ENCODE measurements at places on chromosomes 1 and 21. TPM values are rescaled to one million over a fixed set of nuclear protein-coding genes. Genes with fewer than 3 reads are reported as not detected.

FCRL4 gene
- total RNA-seq: not detected

SLC41A1 gene
- total RNA-seq: 8.9 TPM

CGN gene
- total RNA-seq: 13.2 TPM

GPR25 gene
- total RNA-seq: 0.10 TPM

CFAP107 gene
- not detected for total RNA-seq

GSTM1 gene
- 15.1 TPM for total RNA-seq

LYPD8 gene
- 2.6 TPM for total RNA-seq

- DNase-seq: no peak
These were observed 143.9 kb downstream of the RGS7 start for GRCh38 chr1:241213139-241213538.

GRCh38 chr1:219412772-219413171 is 200.1 kb downstream of the ZC3H11B start:
- no peak for DNase-seq

DNA sequence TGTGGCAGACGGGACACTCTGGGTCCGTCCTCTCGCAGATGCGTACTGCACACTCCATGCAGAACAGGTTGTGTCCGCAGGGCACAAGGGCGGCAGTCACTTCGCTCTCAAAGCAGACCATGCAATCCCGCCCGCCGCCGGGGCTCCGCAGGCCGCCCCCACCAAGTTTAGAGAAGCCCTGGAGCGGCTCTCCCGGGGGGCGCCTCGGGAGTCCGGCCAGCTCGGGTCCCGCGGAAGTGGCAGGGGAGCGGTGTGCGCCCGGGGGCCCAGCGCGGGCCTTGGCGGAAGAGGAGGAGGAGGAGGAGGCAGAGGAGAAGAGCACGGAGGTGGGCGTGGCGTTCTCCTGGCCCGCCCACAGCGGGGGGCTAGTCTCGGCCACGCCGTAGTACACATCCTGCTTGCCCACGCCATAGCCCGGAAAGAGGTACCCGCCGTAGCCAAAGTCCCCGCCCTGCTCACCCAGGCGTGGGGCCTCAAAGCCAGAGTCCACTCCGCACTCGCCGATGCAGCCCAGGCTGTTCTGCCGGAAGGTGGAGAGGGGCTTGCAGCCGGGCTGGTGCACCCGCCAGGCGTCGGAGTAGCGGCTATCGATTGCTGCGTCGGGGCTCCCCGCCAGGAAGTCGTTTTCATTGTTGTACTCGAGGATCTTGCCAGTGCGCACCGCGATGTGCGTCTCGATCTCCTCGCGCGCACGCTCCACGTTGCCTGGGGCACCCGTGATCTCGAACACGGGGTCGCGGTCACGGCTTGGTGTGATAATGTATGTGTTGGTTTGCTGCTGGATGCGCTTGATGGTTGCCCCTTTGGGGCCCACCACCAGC is 5.4 kb downstream of the MEX3A start:
- DNase-seq: no peak

DNA sequence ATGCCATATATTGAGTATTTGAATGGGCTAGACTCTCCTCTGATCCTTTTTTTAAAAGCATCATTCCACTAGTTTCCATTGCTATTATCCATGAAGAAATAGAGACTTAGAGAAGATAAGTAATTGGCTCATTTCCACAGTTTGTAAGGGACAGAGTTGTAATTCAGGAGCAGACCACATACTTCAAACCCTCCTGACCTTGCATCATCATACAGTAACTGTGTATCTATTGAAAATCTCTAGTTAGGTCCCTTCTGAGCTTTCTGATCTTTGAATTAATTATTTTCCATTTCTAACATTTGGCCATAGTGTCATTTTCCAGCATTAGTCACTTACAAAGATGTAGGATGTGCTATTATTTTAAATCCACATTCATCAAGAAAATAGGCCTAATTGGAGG is 386.5 kb upstream of the ST6GALNAC5 start:
- no peak for DNase-seq

DNA sequence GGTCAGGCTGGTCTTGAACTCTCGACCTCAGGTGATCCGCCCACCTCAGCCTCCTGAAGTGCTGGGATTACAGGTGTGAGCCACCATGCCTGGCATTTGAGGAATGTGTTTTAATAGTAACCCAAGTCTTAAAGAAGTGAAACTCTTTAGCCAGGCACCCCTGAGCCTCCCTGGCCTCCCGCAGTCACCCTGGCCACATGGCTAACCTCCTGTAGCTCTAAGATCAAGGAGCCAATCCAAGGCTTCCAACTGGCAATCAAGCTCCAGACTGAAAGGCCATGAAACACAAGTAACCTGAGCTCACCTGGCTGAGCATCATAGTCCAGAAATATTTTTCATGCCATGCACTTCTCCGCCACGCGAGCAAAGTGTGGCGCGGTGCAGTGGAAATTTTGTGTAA is 84.3 kb downstream of the LTN1 start:
- peak; percentile 9 for DNase-seq

- peak; percentile 39 for DNase-seq
These were observed 22.3 kb upstream of the TMEM222 start for GRCh38 chr1:27299385-27300271.

- no peak for DNase-seq
These were observed 87.2 kb upstream of the CHODL start for GRCh38 chr21:18157406-18157805.

GRCh38 chr1:39394598-39394997 is 96.8 kb upstream of the BMP8A start:
- DNase-seq: peak; percentile 42

DNA sequence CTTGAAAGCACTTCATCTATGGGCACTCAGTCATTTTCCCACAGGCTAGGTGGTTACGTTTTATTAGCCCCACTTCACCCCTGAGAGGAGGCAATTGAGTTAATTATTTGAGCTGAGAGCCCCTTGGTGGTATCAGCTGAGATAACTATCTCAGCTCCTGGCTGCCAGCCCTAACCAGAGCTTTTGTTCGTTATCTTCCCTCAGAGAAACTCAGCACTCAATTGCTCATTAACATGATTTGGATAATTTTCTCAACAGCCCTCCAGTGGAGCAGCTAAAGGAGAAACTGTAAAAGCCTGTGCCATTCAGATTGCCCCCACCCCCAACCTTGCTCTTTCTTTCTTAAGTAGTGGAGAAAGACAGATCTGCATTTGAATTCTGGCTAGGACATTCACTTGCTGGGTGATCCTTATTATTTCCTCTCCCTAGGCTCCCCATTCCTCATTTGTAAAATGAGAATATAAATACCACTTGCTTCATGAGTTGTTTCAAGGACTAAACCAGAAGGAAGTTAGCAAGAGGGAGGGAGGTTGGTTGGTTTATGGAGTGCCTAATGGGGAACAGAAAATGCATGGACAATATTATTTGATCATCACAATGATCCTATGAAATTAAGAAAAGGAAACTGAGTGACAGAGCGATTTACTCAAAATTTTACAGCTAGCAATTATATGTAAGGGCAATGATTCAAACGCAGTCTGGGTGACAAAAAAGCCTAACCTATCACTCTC is 218.7 kb upstream of the FGGY start:
- no peak for DNase-seq

DNA sequence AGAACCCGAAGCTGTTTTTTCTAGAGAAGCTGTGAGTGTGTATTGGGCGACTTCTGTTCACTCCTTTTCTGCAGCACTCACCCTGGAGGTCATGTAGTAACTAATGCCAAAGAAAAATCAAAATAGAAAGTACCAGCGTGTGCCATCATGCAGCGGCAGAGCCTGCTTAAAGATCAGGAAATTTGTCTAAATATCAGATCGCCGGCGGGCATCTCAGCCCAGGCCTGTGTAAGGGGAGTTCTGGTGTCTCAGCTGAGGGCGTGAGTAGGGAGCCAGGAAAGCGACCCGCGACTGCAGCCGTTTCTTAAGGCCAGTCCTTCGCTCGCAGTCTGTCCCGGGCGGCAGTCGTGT is 768 bp downstream of the EDARADD start:
- no peak for DNase-seq

GRCh38 chr21:46155514-46156377 is at the start of gene FTCD:
Gene FTCD (minus strand): TSS chr21:46155579. CDS start chr21:46155523, 56 bp downstream.
- no peak for DNase-seq

DNA sequence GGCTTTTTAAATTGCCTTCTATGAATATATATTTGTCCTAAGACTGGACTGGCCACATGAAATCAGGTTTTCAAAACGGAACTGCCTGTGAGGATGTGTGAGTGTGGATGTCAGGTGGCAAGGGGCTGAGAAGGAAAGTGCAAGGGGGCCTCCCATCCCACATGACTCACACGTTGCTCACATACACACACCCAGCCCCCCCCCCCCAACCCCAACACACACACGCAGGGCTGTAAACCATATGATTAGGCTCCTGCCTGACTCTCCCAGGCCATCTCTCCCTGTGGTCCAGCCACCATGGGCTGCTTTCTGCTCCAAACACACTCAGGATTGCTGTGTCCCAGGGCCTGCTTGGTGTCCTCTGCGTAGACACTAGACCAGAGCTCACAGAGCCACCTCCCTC is 22.4 kb downstream of the DEGS1 start:
- DNase-seq: peak; percentile 57

DNA sequence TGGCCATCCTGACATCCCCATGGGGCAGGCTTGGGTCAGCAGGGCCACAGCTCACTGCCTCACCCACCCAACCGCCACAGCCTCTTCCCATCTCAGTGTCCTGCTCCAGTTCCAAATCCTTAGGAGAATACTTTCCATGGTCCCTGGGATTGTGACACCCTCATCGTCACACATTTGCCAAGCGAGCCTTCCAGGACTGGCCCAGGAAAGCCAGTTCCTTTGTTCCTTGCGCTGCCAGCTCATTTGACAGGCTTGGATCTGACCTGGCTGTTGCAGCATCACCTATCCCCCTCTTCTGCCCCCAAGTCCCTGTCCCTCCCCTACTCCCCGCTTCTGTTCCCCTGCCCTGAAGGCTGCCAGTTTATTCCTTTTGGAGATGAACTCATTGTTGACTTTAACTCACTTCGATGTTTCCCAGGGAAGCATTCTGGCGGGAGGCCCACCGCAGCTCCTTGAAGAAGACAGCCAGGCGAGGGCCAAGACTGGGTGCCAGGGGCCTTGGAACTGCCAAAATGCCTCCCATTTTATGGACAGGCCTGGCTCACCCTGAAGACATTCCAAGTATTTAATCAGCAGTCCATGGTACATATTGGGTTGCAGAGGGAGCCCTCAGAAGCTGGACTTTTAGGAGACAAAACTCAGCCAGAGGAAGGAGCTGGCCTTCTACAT is 10.2 kb upstream of the GNL2 start:
- no peak for DNase-seq

- DNase-seq: peak; percentile 71
These were observed 72.6 kb upstream of the IPO9 start for GRCh38 chr1:201756406-201756805.

DNA sequence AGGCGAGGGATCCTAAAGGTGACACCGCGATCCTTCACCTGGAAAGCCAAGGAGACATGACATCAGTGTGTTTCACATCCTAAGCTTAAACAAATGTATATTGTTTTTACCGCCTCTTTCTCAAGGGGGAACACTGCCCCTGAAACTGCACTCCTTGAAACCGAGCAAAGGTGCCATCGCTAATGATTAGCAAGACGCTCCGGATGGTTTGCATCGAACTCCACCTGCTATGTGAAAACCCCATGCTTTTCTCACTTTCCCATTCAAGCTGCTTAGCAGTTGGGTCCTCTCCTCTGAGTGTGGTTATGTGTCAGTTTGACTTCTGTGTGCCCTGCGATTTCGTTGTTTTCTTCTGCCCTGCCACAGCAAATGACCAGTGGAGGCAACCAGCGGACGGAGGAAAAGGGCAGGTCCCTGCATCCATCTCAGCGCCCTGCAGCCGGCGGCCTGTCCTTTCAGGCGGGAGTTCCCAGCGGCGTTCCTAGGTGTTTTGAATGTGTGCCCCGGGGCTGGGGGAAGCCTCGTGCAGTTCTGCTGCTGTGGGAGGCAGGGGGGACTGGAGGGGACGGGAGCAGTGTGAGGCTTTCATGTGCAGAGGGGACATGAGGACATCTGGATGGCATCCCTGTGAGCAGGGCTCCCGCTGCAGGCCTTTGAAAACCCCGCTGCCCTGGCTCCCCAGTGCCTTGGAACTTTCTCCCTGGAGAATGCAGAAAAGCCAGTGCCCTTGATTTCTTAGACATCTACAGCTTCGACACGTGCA is 16.1 kb downstream of the ZBTB18 start:
- DNase-seq: peak; percentile 15

DNA sequence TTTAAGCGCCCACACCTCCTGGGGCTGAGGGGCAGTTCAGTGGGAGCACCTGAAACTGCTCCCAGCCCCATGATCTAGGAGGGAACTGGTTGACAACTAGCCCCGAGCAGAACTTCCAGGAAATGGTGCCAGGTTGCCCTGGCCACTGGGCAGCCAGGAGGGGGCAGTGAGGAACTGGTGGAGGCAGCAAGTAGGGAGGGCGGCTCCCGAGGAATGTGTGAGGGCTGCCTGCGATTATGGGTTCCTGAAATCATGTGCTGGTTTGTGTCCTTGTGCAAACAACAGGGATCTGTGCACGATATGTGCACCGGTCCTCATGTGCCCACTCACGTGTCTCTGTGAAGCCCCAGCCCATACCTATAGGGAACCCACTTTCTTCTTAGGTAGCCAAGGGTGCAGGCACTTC is 9.9 kb downstream of the GPR3 start:
- peak; percentile 73 for DNase-seq

DNA sequence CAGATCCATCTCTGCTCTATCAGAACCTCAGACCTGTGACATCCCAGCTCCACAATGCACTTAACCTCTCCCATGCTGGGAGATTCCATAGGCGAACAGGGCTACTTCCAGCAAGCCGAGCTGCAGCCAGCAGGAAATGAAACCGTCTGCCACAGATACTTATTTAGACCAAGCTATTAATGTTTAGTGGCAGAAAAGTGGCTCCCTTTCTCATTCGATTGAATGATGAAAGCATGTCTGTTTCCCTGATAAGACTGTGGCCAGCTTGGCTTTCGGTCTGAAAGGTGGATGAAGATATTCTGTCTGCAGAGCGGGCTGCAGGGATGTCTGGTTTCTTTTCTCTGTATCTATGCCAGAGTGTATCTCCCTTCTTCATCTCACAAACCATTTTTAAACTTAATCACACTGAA is 146.4 kb downstream of the GREM2 start:
- DNase-seq: no peak

- no peak for DNase-seq
These were observed 78.8 kb downstream of the PIK3CD start for GRCh38 chr1:9730096-9730901.

DNA sequence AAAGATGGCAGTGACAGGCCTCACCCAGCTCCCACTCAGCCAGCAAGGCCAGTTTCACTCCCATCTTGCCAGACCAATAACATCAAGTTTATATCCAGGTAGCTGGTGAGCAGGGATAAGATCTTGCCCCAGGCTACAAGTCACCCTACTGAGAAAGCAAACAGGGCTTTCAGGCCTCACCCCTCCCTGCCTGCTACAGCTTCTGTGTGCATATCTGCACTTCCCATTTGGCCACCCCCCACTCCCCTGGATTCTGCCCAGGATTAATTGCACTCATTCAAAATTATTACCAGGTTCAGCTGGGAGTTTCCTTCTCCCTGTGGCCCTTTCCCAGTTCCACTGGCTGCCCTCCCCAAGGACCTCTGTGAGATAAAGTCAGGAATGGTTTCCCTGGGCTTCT is 352.1 kb downstream of the TBX15 start:
- no peak for DNase-seq

GRCh38 chr1:162276493-162276892 is 100.2 kb downstream of the SPATA46 start:
- peak; percentile 35 for DNase-seq

GRCh38 chr21:34126269-34126668 is 52.9 kb downstream of the MRPS6 start:
- peak; percentile 65 for DNase-seq

Data from renal cortical epithelial cell (primary cell).